Cardiac septum (tissue), 1 donor: ENCODE measurements at places on chromosomes 7 and 10. TPM values are rescaled to one million over a fixed set of nuclear protein-coding genes. Genes with fewer than 3 reads are reported as not detected.
A peak's percentile ranks its signal among the peaks of the same experiment; 100 is the strongest.

SP8 gene
- total RNA-seq = not detected

TMEM106B gene
- total RNA-seq = 37.0 TPM

TMEM130 gene
- total RNA-seq = 0.30 TPM

TMEM248 gene
- total RNA-seq = 50.2 TPM

KIF11 gene
- total RNA-seq = 0.59 TPM

SSC4D gene
- 0.51 TPM for total RNA-seq

AKR1C8 gene
- 0.86 TPM for total RNA-seq

- no peak for DNase-seq
Observed at GRCh38 chr7:97460433-97460832, 271.5 kb upstream of the TAC1 start.

DNA sequence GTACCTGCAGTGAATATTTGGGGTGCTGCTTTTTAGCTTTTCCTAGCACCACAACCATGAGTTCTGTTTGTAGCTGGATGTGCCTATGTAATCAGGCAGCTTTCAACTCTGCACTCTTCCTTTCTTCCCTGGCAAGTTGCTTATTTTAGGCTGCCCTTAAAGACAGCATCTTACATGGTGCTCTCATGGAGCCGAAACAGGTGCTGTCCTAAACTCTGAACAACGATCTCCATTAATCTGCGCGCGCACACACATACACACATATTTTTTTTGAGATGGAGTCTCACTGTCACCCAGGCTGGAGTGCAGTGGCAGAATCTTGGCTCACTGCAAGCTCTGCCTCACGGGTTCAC is 9.1 kb downstream of the RPS24 start:
- DNase-seq = no peak

- DNase-seq = no peak
Observed at GRCh38 chr7:27312820-27313219, 70.2 kb downstream of the EVX1 start.

DNA sequence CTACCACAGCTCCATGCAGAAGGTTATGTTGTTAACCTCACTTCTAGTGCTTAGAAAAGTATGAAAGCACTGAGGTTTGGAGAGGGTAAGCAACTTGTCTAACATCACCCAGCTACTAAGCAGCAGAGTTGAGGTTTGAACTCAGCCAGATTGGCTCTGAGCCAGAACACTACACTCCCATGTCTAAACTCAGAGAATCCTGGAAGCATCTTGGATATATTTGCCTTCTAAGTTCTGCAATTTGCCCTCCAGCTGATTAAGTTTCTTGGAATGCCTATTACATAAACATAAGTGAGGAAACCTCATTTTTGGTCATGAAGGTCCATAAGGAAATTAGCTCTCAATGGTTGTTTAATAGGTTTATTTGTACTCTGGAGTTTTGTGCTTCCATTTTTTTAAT is 78.1 kb upstream of the PHYHIPL start:
- DNase-seq = no peak

DNA sequence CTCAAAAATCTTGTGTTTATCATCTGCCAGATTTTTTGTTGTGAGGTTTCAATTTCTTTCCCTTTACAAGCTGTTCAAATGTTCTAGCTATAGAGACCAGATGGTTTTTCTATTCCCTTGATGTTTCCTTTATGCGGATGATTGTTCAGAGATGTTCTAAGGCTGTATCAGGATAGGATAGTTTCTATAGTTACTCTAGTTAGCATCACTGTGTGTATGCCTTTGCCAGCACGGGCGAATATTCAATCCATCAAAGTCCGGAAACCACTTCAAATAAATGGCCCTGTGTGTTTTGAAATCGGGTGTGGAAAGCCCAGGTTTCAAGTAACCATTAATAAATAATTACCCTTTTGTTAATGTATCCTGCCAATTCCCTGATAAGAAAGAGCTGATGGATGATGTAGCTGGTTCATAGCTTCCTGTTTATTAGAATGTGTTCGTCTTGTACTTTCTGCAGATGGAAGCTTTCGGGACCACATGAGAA is 149.8 kb upstream of the PRKCQ start:
- DNase-seq = no peak

DNA sequence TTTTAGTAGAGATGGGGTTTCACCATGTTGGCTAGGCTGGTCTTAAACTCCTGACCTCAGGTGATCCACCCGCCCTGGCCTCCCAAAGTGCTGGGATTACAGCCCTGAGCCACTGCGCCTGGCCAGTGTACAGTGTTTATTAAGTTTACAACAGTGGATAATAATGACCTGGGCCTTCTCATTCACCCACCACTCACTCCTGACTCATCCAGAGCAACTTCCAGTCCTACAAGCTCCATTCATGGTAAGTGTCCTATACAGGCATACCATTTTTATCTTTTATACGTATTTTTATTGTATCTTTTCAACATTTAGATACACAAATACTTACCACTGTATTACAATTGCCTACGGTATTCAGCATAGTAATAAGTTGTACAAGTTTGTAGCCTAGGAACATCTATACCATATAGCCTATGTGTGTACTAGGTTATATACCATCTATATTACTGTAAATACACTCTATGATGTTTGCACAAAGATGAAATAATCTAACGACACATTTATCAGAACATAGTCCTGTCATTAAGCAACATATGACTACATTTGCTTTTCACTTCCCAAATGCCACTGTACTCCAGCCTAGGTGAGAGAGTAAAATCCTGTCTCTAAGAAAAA is 17.1 kb downstream of the HOXA1 start:
- no peak for DNase-seq

GRCh38 chr10:96831867-96832720 is at the start of gene LCOR:
LCOR (plus strand) TSS chr10:96832298; CDS start chr10:96949058, 116,760 bp downstream.
- peak; percentile 91 for DNase-seq

DNA sequence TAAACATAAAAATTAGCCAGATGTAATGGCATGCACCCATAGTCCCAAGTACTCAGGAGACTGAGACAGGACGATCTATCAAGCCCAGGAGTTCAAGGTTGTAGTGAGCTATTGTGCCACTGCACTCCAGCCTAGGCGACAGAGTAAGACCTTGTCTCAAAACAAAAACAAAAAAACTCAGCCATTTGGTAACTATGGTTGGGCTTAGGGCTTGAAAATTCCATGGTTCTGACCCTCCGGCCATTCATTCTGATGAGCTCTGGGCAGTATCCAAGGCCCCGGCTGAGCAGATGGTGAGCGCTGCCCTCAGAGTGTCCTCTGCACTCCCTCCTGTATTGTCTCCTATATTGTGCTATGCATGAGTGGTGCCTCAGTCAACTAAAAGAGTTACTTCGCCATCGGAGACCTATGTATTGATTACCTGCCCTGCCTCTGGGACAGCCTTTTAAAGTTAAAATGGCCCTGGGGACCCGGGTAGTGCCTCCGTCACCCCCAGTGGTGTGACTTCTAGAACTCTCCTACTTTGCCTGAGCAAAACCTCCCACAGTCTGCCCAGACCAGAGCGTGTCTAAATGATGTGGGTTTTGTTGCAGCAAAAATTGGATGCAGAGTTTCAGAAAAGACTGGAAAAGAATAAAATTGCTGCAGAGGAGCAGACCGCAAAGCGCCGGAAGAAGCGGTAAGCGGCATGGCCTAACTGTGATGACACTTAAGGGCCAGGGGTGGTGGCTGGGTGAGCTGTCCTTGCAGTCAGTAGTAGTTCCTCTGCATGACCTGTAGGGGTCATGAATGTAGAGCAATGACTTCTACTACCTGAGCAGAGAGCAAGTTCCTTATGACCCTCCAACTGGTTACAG is 8.1 kb downstream of the PRKRIP1 start:
- DNase-seq = peak; percentile 77

DNA sequence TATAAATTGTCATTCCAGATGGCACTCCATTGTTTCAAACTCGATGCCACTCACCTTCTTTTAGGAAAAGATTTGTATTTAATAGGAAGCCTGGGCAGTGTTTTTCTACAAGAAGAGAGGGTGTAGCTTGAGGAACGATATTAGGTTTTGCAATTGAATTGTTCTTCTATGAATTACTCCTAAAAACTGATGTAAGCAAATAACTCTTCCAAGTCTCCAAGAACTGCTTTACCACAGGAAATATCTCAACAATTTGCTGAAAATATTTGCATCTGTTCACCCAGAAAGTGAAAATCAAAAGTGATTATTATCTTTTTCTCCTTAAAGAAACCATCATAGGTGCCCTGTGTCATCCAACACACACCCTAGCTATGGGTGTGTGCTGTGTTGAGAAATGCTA is 261.3 kb upstream of the MEOX2 start:
- no peak for DNase-seq

DNA sequence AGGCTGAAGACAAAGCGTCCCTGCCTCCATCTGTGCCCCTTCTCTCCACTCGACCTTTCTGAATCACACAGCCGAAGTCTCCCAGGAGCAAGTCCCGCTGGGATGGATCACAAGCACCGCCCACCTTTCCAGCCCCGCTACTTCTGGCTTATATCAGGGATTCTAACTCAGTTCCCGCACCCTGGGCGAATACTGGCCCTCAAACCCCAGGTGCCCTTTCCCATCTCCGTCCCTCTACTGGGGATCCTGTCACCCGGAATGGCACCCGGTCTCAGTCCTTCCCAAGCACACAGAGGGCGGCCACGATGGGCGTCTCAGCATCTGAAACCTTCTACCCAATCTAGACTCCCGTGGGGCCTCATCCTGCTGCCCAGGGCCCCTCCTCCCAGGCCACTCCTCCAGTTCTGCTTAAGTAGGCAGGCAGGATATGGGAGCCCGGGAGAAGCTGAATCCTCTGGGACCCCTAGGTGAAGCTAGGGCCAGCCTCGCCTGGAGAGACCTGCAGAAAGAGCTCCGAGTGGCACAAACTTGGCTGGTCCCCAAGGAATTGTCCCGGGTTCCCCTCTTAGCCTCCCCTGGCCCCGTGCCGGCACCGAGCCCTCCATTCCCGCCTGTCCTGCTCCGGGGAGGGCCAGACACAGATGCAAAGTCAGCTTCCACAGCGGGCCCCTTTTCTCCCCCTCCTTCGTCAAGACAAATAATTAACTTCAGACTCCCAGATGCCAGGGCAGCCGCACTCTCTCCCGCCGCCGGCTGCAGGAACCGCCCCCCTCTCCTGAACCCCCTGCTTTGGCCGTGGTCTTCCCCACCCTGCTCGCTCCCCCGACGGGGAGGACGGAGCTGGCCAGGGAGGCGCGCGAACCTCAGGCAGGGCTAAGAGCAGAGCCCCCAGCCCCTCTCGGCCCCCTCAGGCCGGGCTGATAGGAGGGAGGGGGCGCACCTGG is 612 bp downstream of the KCP start:
- no peak for DNase-seq

DNA sequence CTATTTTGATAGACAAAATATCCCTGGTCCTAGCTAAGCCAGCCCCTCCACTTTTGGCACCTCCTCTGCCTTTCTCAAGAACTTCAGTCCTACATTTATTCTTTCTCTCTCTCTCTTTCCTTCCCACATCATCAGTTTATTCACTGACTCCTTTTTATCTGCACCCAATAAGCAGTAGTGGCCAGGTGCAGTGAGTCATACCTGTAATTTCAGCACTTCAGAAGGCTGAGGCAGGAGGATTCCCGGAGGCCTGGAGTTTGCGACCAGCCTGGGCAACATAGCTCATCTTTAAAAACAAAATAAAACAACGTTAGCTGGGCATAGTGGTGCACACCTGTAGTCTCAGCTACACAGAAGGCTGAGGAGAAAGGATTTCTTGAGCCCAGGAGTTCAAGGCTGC is 19.4 kb upstream of the NRP1 start:
- DNase-seq = no peak

GRCh38 chr10:71580415-71580814 is 139.2 kb downstream of the C10orf105 start:
- DNase-seq = no peak

- DNase-seq = no peak
Observed at GRCh38 chr10:23157691-23158369, 34.3 kb upstream of the PTF1A start.

- no peak for DNase-seq
Observed at GRCh38 chr10:21954132-21954531, 49.4 kb downstream of the DNAJC1 start.

GRCh38 chr10:97731346-97732051 is 5.4 kb upstream of the ZFYVE27 start:
- no peak for DNase-seq

GRCh38 chr10:125155101-125155500 is 5.3 kb downstream of the CTBP2 start:
- no peak for DNase-seq

DNA sequence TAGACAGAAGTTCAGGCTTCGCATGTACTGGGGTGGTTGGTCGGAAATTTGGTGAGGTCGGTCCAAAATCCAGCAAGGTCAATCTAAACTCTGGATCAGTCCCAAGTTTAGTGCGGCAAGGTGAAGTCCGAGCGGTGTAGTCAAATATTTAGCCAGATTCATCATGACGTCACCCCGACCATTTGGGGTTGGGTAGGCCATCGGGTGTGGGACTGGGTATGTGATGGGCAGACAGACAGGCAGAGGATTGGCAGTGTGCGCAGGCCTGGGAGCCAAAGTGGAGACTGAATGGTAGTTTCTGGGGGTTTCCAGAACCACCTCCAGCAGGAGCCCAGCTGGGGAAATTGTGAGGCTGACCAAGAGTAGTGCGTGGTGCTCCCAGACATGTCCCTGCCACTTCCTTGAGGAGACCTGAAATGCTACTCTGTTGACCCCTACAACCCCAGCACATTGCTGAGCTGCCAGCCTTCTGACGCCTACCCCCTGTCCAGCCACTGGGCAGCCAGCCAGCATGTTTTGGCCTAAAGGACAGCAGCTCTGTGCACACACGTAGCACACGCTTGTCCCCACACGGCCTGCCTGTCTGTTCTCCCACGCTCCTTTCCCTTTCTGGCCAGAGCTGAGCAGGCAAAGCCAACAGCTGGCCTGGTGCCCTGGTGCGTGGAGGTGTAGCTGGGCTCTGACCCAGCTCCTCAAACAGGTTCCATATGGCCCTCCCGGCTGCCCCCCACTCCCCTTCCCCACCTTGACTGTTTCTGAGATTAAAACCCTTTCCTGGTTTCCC is 55.9 kb downstream of the FAM241B start:
- DNase-seq = peak; percentile 82

DNA sequence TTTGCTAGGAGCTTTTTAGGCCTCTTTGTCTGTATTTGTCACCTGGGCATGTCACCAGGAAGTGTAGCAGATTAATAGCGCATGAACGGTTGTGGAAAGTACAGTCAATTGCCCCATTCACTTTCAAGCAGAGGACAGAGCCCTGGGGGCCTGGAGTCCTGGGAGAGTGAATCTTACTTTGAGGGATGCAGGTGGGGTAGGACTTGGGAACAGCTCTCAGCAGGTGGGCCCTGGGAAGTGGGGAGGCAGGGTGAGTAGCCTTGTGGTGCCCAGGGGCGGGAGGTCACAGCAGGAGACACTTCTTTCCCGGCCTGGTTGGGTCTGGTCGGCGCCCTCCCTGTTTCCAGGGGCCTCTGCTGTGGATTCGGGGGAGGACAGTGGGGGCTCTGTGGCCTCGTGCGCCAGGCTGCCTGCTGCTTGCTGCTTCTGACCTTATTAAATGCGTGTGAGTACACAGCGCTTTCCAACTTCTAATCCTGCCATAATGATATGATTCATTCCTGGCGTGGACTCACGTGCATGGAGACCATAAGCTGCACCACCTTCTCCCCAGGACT is 51.6 kb upstream of the AQP1 start:
- DNase-seq = no peak

DNA sequence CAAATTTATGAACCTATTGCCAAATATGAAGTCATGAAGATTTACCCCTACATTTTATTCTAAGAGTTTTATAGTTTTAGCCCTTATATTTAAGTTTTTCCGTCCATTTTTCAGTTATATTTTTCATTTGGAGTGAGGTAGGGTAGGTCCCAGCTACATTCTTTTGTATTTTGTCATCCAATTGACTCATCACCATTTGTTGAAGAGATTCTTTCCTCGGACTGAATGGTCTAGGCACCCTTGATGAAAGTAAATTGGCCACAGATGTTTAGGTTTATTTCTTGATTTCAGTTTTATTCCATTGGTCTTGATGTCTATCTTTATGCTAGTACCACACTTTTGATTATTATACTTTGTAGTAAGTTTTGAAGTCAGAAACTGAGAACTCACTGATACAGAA is 22.7 kb downstream of the CYP2C19 start:
- DNase-seq = no peak
